SHP77 treated with DMSO at 0.1 percent for 48 hours (cell line): ENCODE measurements at places on chromosomes 2 and 18.

DNA sequence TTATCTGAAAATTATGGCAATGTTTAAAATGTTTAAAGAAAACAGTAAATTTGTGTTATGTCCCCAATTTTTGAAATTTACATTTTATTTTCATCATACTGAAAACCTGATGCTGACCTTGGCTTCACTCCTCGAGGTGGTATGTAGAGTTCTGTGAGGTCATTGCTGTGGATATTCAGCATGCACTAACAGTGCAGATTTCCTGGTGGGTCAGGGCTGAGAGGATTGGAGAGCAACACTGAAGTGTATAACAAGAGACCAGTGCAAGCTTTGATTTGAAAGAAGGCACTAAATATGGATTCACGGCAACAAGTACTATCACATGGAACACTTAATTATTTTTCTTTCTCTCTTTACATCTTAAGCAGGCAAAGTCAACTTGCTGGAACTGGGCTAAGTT, 134.1 kb downstream of the SLC8A1 start:
- no peak for DNase-seq

GRCh38 chr2:24343225-24343882, 17.0 kb downstream of the ITSN2 start:
- no peak for DNase-seq

DNA sequence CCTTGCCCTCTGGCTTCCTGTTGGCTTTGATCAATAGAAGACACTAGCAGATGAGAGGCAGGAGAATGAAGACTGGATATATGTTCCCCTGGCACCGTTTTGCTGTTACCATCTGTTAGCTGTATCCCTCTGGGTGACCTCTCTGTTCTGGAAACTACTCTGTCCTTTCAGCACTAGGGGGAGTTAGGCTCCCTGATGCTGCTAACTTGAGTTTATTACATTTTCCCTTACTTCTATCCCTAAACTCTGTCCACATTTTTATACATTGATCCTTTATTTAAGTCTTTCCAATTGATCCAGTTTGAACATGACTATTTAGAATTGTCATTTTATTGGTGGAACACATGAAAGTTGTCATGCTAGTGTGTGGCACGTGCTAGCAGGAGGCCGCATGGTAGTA, 1014.3 kb upstream of the CDH2 start:
- DNase-seq: no peak

DNA sequence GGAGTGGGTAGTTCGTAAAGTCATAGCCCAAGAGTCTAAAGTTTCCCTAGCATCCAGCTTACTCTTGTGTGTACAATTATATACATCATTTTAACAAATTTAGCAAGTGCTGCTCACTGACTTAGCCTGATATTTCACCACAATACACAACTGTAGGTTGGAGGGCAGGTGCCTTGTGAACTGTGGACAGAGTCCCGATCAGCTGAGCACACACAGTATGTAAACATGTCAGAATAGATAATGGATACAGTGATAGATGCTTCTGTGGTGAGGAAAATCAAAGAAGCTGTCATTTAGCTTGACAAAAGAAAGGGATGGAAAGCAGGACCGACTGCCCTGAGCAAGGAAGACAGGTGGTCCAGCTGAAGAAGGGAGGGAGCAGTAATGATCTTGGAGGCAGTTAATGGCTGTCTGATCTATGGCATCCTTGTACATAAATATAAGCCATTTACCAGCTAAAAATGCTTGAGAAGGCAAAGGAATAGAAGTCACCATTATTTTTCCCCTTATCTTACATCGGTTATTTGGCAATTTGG, 372.8 kb upstream of the UBE2E3 start:
- DNase-seq: peak; percentile 86

- no peak for DNase-seq
These were observed 703.8 kb upstream of the CRIM1 start for GRCh38 chr2:35651688-35652323.

GRCh38 chr18:9648431-9649163, 34.2 kb upstream of the PPP4R1 start:
- DNase-seq: no peak

DNA sequence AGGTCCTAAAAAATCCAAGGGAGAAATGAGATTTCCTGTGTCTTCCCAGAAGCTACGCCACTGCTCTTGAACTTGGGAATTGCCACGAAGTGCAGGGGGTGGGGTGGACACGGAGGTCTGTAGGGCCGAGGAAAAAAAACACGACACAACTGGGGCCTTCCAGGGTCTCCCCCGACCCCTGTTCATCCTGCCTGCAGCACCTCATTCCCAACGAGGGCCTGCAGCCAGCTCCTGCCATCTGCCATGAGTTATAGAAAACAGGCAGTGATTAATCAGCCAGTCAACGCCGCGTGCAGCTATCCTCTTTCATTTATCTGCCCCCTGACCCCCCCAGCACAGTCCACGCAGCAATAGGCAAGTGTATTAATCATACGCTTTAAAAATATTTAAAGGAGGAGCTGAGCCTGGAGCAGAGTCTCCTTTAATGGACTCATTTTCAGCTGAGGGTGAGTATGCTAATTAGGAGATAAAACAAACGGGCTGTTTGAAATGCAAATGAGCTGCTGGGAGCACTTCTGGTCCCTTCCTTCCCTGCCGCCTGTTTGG, 209.9 kb downstream of the TFCP2L1 start:
- DNase-seq: no peak

DNA sequence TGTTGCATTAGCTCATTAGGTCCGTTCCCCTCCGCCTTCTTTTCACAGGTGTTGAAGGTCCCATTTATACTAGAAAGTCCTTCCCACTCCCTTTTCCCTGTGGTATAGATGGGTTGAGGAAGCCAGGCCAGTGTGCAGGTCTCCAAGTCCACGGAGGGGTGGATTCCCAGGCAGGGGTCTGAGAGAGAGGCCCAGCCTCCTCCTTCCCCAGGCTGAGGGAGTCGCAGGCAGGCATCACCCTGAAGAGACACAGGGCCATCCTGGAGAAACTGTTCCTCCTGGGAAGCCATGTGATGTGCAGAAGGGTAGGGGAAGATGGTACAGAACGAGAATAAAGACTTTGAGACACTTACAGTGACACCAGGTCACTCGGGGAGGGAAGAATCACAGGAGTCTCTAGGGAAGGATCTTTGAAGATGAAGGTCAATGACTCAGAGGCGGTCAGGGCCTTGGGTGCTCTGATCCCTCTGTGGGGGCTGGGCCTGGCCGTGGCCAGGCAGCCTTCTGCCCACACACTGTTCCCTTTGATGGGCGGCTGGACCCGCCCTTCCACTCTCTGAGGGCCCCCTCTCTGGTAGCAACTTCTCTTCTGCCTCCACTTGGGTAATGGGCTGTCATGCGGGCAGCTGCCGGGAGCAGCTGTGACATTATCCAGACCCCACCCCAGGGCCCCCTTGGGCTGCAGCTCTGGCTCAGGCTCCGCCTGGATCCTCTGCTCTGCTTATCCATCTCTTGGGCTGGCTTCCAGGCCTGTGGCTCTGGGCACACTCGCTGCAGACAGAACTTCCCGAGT, 45.1 kb downstream of the RHOB start:
- DNase-seq: no peak

DNA sequence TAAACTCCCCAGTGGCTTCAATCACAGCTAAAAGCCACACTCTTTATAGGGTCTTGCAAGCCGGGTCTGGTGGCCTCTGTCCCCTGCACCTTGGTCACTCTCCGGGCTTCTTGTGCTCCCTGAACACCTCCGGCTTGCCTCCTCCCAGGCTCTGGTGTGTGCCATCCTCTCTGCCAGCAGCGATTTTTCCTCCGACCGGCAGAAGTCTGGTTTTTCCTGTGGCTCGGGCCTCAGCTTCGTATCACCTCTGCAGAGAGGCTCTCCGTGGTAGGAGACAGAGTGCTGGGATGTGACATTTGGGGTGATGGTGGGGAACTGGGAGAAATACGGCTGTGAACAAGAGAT, 58.8 kb upstream of the HPCAL1 start:
- DNase-seq: no peak

DNA sequence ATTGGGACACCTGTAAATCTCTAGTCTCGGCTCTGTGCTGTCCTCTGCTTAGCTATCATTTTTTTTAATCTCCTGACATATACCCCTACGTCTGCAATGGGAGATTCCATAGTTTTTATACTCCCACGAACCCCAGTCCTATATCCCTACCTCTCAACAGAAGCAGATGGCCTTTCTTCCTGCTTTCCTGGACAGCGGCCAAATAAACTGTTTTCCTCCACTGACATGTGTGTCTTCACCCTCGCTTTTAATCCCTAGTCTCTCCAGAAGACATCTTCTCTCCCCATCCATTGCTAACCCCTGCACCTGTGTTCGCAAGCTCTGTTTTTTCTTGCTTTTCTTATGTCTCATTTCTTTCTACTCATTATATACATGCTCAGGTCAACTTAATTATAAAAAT, 395.4 kb downstream of the EPHA4 start:
- DNase-seq: peak; percentile 53

DNA sequence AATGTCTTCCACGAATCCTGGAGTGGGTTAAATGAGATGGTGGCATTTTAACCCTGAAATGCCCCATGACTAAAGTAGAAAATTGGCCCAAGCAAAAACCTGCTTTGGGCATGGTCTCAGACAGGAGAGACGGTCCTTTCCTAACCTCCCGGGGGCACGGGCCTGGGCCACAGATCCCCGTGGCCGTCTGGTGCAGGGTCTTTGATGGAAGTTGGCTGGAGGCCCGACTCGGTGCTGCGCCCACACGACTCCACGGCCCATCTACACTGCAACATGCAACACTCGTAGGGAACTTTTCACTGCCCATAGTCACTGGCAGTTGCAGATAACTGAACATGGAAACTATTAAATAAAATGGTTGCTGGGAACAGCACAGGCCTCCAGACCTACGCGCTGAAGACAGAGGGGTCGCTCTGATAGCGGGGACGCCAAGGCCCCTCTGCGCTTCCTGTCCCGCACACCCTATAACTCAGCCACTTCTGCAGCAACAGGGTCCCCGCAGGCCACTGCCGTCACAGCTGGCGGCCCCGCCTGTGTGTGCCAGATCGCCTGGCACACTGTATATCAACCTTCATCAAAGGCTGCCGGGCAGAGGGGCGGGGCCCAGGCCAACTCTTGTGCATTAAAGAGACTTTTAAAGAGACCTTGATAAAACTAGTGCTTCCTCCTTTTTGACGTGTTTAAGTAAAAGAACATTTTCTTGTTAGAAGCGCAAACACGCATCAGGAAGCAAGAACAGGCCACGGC, 214.1 kb downstream of the TWIST2 start:
- DNase-seq: no peak

GRCh38 chr2:54444503-54444902, 11.6 kb upstream of the SPTBN1 start:
- DNase-seq: no peak

- DNase-seq: no peak
These were observed 140.6 kb downstream of the CCDC148 start for GRCh38 chr2:158315803-158316414.

DNA sequence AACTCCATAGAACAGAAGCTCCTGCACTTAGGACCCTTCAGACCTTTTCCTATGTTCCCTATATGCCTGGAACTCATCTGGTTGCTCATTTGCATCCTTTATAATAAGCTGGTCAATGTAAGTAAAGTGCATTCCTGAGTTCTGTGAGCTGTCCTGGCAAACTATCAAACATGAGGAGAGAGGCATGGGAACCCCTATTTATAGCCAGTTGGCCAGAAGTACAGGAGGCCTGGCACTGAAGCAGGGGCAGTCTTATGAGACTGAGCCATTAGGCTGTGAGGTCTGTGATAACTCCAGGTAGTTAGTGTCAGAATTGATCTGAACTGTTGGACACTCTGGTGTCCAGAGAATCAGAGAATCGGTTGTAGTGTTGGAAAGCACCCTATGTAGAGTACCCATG, 88.4 kb downstream of the EHD3 start:
- DNase-seq: no peak

DNA sequence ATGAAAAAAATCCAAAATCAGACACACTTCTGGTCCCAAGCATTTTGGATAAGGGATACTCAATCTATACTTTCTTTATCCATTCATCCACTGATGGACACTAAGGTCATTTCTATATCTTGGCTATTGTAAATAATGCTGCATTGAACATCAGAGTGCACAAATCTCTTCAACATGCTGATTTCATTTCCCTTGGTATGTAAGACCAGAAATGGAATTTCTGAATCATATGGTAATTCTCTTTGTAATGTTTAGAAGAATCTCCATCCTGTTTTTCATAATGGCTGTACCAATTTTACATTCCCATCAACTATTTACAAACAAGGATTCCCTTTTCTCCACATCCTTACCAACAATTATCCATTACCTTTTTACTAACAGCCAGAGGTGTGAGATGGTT, 33.7 kb upstream of the MCM6 start:
- DNase-seq: no peak

- DNase-seq: no peak
These were observed 20.7 kb downstream of the CRYGD start for GRCh38 chr2:208103616-208104015.

- DNase-seq: no peak
These were observed 222.6 kb downstream of the MREG start for GRCh38 chr2:215790523-215791421.

DNA sequence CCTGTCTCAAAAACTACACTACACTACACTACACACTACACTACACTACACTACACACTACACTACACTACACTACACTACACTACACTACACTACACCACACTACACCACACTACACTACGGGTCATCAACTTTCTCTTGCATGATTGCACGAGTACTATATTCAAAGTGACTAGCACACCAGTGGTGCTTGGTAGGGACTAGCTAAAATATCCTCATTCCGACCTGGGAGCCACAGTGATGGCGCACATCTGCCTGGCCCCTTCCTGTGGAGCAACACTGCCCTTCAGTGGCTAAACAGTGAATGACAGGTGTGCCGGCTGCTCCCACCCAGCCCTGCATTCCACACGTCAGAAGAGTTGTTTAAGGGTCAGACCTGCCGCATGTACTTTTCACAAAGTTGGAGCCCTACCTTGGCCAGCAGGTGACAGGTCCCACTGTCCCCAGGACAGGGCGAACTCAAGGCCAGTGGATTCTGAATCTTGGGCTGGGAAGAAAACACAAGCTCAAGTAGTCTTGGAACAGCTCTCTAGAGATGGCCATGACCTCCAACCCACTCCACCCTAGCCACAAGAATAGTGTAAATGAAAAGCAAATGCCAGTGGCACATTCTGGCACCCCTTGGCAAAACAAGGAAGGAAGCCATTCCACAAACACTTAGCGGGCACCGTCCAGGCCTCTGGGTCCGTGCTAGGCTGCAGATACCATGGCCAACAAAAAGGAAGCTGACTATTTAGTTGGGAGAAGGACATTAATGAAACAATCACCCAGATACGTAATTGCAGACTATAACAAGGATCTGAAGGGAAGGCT, 79.7 kb upstream of the MSH2 start:
- peak; percentile 66 for DNase-seq

DNA sequence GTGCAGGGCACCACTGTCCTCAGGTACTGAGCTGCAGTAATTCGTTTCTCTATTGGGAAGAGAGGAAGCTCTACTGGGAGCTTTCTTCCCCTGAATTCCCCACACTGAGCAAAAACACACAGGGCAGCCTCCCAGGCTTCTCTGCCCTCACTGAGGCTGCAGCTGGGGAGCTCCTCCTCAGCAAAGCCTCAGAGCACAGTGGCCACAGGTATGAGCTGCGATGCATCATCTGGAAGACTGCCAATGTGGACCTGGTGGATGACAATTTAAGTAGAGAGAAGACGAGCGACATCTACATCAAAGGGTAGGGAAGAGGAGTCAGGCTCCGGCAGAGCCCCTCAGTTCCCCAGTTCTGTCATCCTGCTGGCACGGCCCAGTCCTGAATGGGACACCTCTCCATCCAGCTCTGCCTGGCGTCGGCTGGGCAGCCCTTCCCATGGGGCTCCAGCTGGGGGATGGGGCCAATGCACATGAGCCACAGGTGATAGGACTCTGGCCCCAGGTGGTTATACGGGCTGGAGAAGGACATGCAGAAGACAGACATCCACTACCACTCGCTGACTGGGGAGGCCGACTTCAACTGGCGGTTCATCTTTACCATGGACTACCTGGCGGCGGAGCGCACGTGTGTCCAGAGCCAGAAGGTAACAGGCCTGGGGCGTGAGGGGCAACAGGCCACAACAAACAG, 37.6 kb downstream of the LMAN2L start:
- no peak for DNase-seq
